ENCODE measurements at places on chromosomes 11 and 22. TPM values are rescaled to one million over a fixed set of nuclear protein-coding genes. Genes with fewer than 3 reads are reported as not detected.

- DNase-seq, result no peak
These were observed 12.0 kb upstream of the WEE1 start for GRCh38 chr11:9561279-9561982.

DNA sequence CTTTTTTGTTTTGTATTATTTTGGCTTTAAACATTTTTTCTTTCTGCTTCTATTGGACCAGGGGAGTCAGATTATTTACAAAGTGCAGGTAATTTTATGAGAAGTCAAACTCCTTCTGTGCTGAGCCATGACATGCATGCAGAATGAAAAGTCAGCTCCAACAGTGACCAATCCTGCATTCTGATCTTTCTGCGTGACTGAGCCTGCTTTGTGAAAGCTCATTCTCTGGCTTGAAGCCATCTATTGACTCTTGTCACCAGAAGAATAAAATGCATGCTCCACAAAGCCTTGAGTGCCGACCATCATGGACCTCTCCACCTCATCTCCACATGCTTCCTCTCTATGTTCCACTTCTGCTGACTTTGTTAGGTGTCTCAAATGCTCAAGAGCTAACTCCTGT is 50.2 kb downstream of the MIAT start:
- DNase-seq, result no peak

GRCh38 chr11:74025467-74026166 is 16.7 kb upstream of the UCP3 start:
- DNase-seq, result no peak

DNA sequence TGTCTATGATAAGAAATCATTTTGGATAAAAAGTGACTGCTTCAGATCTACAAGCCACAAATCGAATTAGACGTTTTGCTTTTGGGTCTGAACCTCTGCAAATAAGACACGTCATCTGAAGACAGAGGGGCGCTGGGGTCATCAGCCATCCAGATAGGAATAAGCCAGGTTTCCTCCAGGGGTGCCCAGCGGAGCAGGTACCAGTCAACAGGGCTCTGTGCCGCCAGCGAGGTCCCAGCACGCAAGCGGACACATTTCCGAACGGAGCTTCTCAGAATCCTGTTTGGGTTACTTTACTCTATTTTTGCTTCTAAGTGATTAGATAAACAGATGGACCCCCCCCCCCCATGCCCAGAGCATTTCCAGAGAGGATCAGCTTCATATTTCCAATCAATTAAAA is 873.8 kb downstream of the BRD1 start:
- no peak for DNase-seq

DNA sequence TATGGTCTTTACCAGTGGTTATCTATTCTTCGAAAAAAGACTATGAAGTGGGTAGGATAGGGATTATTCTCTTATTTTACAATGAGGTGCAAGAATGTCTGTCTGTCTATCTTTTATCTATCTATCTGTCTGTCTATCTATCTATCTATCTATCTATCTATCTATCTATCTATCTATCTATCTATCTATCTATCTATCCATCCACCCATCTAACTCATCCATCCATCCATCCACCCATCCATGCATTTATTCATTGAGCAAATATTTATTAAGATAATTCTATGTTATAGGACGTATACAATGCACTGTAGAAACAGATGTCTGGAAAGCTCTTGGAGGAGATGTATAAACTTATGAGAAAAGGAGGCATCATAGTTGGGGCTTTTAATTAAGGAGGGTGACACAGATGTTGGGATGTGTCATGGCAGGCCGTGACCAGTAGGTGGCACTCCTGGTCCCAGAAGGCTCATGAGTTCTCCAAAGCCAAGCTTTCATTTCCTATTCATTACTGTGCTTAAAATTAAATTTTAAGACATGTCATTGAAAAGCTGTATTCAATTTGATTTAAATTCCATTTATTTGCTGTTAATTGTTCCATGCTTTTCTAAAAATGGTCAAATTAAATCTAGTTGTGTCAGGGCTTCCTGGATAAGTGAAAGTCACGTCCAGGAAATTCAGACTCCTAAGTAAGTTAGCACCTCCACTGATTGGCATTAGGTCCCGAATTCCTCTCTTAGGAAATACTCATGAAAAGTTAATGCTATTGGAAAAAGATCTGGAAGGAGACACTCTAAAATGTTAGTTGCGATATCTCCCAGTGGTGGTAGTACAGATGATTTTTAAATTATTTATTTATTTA is 19.0 kb upstream of the E2F8 start:
- DNase-seq, result peak; percentile 87

DNA sequence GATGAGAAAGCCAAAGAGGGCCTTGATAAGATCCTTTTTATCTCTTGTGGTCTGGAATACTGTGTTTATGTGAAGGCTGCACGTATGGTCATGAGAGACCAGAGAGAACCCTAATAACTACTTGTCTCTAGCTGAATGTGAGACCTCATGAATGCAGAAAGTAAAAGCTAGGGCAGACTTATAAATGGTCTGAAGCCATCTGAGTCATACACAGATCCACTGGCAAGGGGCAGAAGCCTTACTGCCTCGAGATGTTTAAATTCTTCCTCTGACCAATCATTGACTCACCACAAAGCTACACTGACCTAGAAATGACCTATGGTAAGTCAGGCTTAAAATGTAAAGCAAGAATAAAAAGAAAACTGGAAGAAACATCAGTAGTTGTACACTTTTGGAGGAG is 22.7 kb upstream of the OR4B1 start:
- DNase-seq, result no peak

DNA sequence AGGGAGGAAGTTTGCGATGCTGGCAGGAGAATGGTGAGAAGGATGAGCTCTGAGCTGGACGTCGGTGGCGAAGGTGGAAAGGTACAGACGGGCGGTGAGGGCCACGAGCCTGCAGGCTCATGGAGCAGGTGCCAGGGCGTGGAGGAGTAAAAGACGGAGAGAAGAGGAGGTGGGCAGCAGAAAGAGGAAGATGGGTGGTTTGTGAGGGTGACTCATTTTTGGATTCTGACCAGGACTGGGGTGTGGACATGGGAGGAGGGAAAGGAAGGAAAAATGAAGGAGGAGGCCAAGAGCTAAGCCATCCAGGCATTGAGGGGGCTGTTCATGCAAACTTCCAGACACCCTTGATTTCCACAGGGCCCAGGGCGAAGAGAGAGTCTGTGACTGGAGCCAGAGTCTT is 3.5 kb downstream of the ZDHHC24 start:
- DNase-seq, result no peak

TOMT gene
- total RNA-seq, result not detected

CHRNA10 gene
- 2.1 TPM for total RNA-seq

LAMTOR1 gene
- total RNA-seq, result 143 TPM

ARHGAP8 gene
- 38.1 TPM for total RNA-seq
